ENCODE measurements at places on chromosomes 2 and 18.

DNA sequence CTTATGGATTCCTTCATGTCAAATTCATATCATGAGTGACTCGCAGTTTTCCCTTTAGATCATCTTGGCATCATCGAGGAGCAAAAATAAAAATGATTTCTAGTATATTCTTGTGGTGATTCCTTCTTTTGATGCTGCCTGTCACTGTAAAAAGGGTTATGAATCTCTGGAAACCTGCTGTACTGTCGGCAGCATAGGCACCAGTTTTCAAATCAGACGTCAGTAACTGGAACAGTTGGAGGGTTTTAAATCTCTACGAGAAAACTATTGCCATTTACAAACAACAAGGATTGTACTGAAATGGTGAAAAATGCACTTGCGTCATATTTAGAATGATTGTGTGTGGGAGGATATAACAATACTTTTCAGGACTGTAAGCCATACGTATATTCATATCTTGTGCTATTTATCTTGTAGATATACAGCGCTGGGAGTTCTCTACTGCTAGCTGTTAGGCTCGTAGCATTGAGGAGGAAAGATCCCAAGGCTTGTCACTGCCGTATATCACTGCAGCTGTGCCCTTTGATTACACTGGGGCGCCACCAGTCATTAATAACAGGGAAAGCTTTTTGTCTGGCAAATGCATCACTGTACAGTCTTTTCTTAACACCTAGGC, 320.7 kb downstream of the MTX2 start:
- H3K4me1 ChIP-seq: peaks cover 2% of the 10 kb centered on the region
- H3K27me3 ChIP-seq: peaks cover 3% of the 10 kb centered on the region
- H3K4me3 ChIP-seq: no peak overlapping the region
- DNase-seq: no peak

GRCh38 chr2:166539340-166540162, 45.5 kb upstream of the SCN7A start:
- no peak for DNase-seq
- peaks cover 5% of the 10 kb centered on the region for H3K4me1 ChIP-seq
- no peak overlapping the region for H3K4me3 ChIP-seq
- H3K27ac ChIP-seq: peak overlapping the region; percentile 3
- no peaks in the 10 kb centered on the region for H3K27me3 ChIP-seq
- no peaks in the 10 kb centered on the region for H3K36me3 ChIP-seq

GRCh38 chr2:10487081-10487740, 39.1 kb upstream of the ODC1 start:
- H3K27me3 ChIP-seq: no peaks in the 10 kb centered on the region
- H3K36me3 ChIP-seq: peaks cover 7% of the 10 kb centered on the region
- no peak overlapping the region for H3K27ac ChIP-seq
- no peak for DNase-seq

- no peak overlapping the region for H3K27ac ChIP-seq
- DNase-seq: no peak
- peaks cover 3% of the 10 kb centered on the region for H3K27me3 ChIP-seq
- peaks cover 8% of the 10 kb centered on the region for H3K36me3 ChIP-seq
- no peak overlapping the region for H3K4me3 ChIP-seq
Measured at GRCh38 chr2:109538546-109538945, 75.2 kb downstream of the SEPTIN10 start.

GRCh38 chr18:50849419-50849821, 29.5 kb upstream of the ME2 start:
- no peak for DNase-seq
- peaks cover 5% of the 10 kb centered on the region for H3K27me3 ChIP-seq
- H3K36me3 ChIP-seq: no peaks in the 10 kb centered on the region
- H3K4me3 ChIP-seq: no peak overlapping the region
- H3K27ac ChIP-seq: no peak overlapping the region

DNA sequence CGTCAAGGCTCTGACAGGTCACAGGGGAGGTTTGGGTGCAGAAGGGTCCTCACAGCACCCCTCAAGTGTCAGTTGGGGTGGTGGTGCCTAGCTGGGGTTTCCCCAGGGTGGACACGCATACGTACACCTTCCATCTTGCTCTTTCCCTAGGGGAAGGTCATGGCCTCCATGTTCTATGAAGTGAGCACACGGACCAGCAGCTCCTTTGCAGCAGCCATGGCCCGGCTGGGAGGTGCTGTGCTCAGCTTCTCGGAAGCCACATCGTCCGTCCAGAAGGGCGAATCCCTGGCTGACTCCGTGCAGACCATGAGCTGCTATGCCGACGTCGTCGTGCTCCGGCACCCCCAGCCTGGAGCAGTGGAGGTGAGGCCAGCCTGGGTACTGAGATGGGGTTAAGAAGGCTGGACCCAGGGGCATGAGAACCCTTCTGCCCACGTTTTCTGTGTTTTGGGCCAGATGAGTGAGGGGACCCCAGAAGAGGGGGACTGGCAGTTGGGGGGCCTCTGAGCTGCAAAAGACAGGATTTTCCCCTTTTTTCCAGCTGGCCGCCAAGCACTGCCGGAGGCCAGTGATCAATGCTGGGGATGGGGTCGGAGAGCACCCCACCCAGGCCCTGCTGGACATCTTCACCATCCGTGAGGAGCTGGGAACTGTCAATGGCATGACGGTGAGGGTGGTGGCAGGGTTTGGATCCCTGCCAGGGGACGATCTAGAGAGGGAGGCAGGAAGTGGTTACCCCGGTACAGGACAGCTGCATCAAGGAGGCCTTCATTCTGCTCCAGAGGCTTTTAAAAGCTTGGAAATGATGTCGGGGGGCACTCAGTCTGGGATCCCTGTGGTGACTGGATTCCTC, 20.9 kb downstream of the SLC30A3 start:
- no peak overlapping the region for H3K4me3 ChIP-seq
- no peaks in the 10 kb centered on the region for H3K4me1 ChIP-seq
- H3K36me3 ChIP-seq: no peaks in the 10 kb centered on the region
- H3K27me3 ChIP-seq: no peaks in the 10 kb centered on the region

DNA sequence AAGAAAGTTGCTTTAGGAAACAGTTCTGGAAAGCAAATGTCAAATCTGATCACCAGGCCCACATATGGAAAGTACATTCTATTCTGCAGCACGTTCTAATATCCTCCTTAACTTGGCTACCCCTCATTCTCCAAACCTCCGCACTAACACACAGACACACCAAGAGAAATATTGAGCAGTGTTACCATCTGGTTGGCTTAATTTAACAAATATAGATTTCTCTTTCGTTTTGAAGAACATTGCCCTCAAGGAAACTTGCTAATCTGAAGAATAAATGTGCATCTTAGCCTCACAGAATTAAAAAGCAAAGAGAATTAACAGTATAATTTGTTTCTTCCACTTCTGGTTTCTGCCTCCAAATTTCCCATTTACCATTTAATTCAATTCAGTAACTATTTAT, 72.8 kb upstream of the TTC39C start:
- no peak overlapping the region for H3K27ac ChIP-seq
- no peak for DNase-seq
- no peaks in the 10 kb centered on the region for H3K27me3 ChIP-seq

- no peak overlapping the region for H3K27ac ChIP-seq
- H3K36me3 ChIP-seq: no peaks in the 10 kb centered on the region
- H3K4me3 ChIP-seq: no peak overlapping the region
- no peak for DNase-seq
- no peaks in the 10 kb centered on the region for H3K4me1 ChIP-seq
Measured at GRCh38 chr2:17426743-17427142, 91.5 kb downstream of the RAD51AP2 start.

- peaks cover 4% of the 10 kb centered on the region for H3K36me3 ChIP-seq
- DNase-seq: peak; percentile 10
- H3K4me3 ChIP-seq: no peak overlapping the region
Measured at GRCh38 chr2:239581352-239581901, 180.6 kb upstream of the HDAC4 start.

DNA sequence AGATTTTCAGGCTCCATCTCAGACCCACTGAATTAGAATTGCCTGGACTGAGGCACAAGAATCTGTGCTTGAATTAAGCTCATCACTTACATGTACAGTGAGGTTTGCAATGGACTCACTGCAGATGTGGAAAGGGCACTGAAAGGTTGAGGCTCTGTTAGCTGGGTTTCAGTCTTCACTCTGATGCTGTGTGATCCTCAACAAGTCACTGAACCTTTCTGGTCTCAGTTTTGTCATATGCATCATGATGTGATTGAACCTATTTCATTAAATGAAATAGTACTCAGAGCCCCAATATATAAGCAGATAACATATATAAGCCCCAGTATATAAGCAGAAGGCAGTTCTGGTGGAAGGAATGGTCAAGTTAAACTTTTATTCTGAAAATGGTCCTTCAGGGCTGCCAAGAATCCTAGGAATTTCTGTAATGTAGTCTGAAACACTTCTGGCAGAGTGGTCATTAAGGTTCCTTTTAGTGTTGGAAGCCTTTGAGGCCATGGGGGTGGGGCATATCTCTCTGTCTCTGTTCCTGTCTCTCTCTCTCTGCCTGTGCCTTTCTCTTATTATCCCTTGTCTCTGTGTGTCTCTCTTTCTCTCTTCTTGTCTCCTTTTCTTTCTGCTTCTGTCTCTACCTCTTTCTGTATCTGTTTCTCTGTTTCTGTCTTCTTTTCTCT, 110.4 kb downstream of the ADCYAP1 start:
- peak overlapping the region; percentile 24 for H3K27ac ChIP-seq
- peaks cover 48% of the 10 kb centered on the region for H3K4me1 ChIP-seq
- H3K36me3 ChIP-seq: no peaks in the 10 kb centered on the region
- no peak for DNase-seq

DNA sequence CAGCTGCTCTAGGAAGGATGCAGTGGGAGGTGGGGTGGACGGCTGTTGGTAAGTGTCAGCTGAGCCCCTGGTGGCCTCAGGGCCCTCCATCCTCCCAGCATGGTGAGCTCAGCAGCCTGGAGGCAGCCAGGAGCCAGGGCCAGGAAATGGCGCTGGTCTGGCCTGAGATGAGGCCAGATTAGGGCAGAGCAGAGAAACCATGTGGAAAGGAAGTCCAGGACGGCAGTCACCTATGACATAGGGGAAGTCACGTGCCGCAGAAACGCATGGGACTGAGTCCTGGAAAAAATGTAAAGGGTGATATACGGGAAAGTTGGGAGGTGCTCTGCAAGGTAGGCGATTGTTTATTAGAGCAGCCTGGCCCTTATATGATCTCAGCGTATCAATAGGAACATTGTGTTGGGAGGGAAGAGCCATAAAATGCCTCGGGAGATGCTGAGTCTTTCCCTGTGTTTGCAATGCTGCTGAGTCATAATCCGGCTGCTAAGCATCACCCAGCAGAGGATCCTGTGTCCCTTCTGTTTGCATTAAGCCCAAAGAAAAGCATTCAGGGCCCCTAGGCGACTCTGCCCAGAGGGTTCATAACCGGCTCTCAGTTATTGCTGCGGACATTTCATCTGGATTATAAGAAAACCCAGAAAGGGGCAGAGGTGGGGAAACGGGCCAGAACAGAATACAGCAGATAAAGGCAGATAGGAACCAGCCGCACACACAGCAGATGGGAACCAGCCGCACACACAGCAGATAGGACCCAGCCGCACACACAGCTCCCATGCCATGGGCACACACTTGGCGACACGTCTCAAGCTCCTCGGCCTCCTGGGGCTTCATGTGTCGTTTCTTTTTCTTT, 30.3 kb upstream of the B3GNT7 start:
- peaks cover 36% of the 10 kb centered on the region for H3K4me1 ChIP-seq
- no peaks in the 10 kb centered on the region for H3K36me3 ChIP-seq
- H3K27me3 ChIP-seq: peaks cover 3% of the 10 kb centered on the region
- peak overlapping the region; percentile 91 for H3K27ac ChIP-seq
- peak; percentile 56 for DNase-seq
